Kasumi-1 (cell line): ENCODE measurements at places on chromosomes 2 and 18.

DNA sequence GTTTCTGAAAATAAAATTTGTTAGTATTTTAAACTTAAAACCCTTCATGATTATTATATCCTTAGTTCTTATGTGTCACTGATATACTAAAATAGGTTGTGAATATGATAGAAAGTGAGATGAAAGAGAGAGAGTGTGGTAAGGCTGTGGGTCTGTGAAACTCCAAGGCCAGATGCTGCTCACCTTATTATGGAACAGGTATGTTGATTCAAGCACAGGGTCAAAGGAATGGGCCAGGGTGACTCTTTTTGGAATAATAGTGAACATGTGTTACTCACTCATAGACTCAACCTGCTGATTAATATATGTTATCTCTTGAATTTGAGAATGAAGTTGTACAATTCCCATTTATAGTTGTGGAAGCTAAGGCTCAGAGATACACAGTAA, 70.7 kb upstream of the FN1 start:
- no peak for DNase-seq

DNA sequence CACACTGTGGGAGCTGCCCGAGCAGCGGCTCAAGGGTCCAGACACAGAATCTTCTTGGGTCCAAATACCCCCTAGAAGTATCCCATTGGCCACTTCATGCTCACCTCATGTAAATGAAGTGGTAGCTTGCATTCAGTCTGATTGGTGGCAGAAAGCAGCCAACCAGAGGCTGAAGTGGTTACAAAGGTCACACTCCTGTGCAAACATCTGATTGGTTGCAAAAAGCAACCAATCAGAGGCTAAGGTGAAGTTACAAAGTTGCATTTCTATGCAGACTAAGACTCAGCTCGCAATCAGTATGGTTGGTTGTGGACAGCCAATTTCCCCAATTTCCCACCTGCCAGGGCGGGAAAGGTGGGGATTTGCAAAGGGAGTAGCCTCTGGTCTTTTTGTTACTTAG, 94.3 kb downstream of the DGKD start:
- DNase-seq, result no peak

- DNase-seq, result no peak
Observed at GRCh38 chr2:80381666-80382065, 77.1 kb upstream of the LRRTM1 start.

GRCh38 chr2:168889635-168890005, 610 bp downstream of the SPC25 start:
- no peak for DNase-seq

DNA sequence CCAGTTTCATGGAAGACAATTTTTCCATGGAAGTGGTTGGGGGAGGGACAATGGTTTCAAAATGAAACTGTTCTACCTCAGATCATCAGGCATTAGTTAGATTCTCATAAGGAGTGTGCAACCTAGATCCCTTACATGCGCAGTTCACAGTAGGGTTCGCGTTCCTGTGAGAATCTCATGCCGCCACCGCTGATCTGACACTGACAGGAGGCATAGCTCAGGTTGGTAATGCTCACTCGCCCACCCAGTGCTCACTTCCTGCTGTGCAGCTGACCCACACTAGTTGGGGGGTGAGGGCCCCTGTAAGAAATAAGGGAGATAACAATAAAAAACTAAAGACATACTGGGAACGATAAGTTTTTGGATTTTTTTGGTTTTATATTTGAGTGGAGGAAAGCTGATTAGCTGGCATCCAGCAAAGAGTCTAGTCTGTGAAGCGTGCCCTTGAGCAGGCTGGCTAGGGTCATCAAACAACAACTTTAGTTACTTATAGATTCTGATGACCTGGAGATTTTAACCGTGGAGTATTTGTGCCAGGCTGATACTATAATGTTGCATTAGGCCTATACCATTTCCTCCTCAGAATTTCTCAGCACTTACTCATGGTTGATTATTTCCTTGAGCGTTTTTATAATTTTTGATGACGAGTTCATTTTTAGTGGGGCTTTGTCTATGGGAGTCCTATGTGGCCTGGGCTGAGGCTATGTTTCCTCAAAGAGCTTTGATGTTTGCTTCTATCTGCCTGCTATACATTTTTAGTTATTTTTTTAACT, 6.3 kb upstream of the MCFD2 start:
- DNase-seq, result no peak

- no peak for DNase-seq
Observed at GRCh38 chr2:229943770-229944449, 21.6 kb downstream of the FBXO36 start.

DNA sequence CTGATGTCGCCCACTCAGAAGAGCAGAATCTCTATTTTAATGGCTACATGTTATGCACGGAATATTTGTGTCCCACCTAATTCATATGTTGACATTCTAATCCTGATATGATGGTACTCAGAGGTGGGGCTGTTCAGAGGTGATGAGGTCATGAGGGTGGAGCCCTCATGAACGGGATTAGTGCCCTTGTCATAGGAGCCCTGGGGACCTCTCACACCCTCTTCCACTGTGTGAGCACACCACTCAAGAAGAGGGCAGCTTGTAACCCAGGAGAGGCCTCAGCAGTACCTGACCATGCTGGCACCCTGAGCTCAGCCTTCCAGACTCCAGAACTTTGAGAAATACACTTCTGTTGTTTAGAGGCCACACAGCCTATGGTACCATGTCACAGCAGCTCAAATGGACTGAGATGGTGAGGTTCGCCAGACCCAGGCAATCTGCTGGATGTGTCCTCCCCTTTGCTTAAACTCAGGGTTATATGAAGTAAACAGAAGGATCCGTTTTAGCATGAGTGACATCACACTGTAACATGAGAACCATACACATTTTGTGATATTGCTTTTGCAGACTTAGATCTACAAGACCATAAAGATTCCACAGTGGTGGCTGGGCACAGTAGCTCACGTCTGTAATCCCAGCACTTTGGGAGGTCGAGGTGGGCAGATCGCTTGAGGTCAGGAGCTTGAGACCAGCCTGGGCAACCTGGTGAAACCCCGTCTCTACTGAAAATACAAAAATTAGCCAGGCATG, 48.7 kb downstream of the ATOH8 start:
- DNase-seq, result no peak

- peak; percentile 21 for DNase-seq
Observed at GRCh38 chr2:191625016-191625415, 52.9 kb upstream of the NABP1 start.

GRCh38 chr18:26863921-26864497, 1.5 kb downstream of the AQP4 start:
- DNase-seq, result no peak
